ENCODE measurements at places on chromosomes 3 and 15.

GRCh38 chr3:113054552-113054951 lies 63.8 kb downstream of the GTPBP8 start:
- peak; percentile 39 for DNase-seq

DNA sequence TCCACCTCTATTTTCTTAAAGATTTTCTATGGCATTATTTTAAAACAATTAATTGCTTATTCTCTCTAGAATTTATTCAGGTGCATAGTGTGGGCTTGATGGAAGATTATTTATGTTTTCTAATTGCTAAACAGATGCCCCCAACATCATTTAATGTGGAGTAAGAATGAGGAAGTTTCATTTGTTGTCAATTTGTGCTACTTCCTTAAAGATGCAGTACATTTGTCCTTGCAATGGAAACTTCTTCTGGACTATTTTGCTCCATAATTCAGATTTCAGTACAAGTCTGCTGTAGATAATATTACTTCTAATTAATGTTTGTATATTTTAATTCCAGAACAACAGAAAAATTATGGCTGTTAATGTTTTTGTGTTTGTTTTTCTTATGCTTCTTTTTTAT lies 104.8 kb downstream of the TGFBR2 start:
- DNase-seq: no peak

- DNase-seq: peak; percentile 5
Observed at GRCh38 chr3:12345141-12345561, 56.3 kb downstream of the PPARG start.

- DNase-seq: no peak
Observed at GRCh38 chr3:158961911-158962310, 160.1 kb downstream of the MFSD1 start.

DNA sequence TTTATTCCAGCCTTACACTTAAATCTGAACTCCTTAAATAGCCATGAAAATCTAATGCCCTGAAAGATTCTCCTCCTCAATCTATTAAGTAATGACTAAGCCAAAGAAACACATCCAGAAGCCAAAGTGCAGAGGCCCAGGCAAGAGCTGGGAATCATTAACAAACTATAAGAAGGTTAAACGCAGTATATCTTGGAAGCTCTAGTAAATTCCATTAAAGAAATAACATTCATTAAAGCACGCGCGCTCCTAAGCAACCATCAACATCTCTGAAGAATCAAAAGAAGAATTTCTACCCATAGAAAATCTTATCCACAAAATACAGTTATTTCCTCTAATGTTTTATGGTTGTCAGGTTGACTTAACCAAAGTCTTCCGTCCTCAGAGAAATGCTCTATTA lies 29.5 kb downstream of the MB21D2 start:
- no peak for DNase-seq

DNA sequence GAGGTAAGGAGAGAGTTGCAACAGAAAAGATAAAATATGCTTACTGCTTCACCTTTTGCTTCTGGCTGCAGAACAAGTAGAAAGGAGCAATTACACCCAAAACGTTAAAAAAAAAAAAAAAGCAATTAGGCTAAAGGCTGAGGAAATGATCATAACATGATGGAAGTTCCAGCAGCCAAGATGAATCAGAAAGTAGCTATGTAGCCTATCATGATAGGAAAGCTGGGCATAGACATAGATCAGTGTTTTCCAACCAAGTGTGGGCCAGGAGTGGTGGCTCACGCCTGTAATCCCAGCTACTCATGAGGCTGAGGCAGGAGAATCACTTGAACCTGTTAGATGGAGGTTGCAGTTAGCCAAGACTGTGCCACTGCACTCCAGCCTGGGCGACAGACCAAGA lies 52.6 kb downstream of the AGTR1 start:
- DNase-seq: no peak

All from AG08396 (cell line).